ENCODE measurements at places on chromosomes 7 and 10.

GRCh38 chr10:100823194-100823593 is 77.8 kb downstream of the PAX2 start:
- no peak for DNase-seq

DNA sequence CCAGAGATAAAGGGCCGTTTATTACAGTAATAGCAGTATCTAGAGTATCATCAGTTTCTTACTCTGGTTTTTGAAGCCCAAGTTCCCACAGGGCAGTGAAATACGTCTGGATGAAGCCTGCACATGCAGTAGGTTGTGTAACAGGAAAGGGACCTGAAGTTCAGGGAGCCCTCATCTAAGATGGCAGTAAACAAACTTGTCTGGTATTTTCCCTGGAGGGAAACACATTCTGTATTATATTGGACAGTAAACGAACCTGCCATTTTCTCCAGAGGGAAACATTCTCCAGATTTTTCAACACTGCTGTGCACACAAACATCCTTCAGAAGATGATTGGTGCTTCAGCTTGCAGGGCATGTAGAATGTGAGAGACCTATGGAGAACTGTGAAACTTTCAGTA is 189.9 kb downstream of the TFEC start:
- no peak for DNase-seq

DNA sequence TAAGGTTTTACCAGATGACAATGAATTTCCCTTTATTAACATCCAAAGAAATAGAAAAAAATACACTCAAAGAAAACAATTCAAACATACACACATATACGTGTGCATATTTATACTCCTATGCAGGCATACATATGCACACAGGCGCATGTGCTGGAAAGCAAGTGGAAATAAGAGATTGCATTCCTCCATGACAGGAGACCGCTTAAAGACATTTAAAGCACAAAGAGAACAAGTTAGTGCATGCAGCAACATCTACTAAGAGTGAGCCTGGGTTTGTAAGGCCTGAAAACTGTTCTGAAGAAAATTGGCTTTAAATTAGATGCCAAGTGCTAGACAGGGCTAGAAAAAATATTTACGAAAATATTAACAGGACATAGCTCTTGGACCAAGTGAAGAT is 40.1 kb upstream of the PPP1R17 start:
- DNase-seq, result no peak

GRCh38 chr7:19508124-19508523 is 200.7 kb downstream of the POLR1F start:
- DNase-seq, result no peak

DNA sequence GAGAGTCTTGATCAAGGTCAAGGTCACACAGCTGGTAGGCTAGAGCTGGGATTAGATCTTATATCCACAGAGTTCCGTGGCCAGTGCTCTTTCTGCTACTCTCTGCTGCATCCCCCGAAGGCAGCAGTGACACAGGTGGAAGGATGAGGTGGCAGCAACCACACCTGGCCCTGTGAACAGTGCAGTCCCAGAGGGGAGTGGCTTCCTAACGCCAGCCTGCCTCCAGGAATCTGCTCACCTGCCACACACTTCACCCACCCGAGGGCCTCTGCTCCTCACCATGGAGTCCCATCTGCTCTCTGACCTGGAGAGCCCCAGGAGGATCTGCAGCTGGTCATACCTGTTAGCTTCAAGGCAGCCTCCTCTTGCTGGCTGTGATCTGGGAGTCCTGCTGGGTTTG is 484.2 kb downstream of the PLXNA4 start:
- no peak for DNase-seq

DNA sequence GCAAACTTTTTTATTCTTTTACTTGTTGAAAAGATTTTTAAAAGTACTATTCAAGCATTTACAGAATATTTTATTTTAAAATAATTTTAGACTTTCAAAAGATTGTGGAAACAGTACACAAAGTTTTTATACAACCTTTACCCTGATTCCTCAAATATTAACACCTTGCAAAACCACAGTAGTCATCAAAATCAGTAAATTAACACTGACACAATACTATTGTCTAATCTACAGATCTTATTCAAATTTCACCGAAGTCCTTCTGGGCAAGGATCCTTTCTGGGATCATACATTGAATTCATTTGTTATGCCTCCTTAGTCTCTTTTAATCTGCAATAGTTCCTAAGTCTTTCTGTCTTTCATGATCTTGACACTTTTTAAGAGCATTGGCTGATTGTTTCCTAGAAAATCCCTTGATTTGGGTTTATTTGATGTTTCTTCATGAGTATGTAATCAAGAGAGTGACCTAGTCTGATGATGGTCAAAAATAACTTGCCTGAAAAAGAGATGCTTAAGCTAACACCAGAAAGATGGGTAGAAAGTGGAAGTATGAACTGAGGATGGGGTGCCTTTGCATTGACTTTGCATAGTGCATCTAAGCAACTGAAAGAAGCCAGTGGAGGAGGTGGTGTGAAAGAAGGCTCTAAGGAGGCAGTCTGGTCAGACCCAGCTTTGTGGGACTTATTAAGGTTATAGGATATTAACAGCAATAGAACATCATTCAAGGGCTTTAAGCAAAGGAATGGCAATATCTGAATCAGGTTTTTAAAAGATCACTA is 9.7 kb downstream of the STAMBPL1 start:
- no peak for DNase-seq

DNA sequence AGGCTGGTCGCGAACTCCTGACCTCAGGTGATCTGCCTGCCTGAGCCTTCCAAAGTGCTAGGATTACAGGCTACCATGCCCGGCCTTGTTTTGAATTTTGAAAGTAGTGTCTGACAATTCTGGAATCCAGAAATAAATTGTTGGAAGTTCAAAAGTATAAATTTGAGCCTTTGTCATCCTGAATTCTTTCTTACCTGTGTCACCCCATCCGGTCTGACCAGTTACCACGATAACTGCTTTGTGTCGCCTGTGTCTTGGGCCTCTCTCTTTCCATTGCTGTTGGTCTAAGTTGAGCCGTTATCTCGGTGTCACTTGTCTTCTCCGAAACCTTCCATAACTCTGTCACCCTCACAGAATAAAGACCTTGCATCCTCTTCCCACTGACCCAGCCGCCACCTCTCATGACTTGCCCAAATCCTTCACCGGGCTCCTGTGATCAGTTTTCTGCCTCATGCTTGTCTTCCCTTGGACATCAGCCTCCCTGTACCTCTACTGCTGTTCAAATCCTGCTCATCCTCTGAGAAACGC is 18.6 kb downstream of the CUL1 start:
- no peak for DNase-seq

- no peak for DNase-seq
Observed at GRCh38 chr10:83541046-83541445, 598.3 kb upstream of the GHITM start.

Data from ascending aorta (tissue), 2 donors.